ENCODE measurements at places on chromosomes 12 and 14.

- no peak for DNase-seq
These were observed 700.9 kb downstream of the BCL11B start for GRCh38 chr14:98571104-98571503.

GRCh38 chr14:96564389-96564788 is 62.2 kb downstream of the PAPOLA start:
- DNase-seq, result no peak

DNA sequence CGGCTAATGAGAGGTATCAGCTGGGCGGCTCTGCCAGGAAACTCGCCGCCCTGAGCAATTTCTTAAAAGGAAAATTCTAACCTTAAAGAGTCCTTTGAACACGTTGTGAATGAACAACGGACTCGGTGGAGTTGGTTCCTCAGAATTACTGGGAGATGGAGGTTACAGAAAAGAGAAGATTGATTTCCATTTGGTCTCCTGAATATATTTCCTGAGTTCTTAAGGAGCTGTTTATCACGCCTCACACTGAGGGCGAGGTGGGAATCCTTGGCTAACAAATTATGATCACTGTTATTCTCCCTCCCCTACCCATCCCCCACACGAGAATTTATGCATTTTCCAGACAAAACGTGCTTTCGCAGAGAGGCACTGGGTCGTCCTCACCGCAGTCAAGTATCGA is 194.5 kb upstream of the C14orf180 start:
- DNase-seq, result no peak

DNA sequence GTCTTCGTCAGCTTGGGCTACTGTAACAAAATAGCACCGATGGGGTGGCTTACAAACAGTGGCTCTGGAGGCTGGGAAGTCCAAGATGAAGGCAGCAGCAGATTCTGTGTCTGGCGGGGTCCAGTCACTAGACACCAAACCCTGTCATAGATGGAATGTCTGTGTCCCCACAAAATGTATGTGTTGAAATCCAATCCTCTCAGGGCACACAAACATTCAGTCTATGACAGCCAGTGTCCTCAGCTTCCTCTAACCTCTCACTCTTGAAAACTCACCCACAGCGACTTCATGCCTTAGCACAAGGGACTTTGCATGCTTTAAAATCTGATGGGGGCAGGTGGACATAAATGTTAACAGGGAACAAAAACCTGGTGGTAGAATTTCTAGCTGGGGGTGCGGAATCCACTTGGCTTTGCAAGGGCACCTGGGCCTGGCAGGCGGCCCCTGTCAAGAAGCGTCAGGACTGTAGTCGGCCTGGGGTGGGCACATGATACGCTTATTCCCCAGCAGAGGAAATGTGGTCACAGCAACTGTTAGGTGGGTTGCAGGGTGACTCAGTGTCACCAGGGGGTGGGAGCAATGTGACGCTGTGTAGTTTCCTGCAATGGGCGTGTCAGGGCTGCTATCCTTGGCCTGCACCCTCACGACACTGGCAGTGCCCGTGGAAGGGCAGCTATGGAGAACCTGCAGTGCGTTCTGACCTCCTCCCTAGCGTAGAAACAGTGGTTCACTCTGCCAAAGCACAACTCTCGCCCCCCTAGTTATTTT is 17.7 kb downstream of the RIN3 start:
- DNase-seq, result no peak

- no peak for DNase-seq
These were observed 49.9 kb upstream of the LTBP2 start for GRCh38 chr14:74661726-74662450.

- no peak for DNase-seq
These were observed 132.8 kb downstream of the RAD51B start for GRCh38 chr14:67952381-67952780.

GRCh38 chr12:57234571-57235016 is 5.1 kb downstream of the SHMT2 start:
- DNase-seq, result no peak

DNA sequence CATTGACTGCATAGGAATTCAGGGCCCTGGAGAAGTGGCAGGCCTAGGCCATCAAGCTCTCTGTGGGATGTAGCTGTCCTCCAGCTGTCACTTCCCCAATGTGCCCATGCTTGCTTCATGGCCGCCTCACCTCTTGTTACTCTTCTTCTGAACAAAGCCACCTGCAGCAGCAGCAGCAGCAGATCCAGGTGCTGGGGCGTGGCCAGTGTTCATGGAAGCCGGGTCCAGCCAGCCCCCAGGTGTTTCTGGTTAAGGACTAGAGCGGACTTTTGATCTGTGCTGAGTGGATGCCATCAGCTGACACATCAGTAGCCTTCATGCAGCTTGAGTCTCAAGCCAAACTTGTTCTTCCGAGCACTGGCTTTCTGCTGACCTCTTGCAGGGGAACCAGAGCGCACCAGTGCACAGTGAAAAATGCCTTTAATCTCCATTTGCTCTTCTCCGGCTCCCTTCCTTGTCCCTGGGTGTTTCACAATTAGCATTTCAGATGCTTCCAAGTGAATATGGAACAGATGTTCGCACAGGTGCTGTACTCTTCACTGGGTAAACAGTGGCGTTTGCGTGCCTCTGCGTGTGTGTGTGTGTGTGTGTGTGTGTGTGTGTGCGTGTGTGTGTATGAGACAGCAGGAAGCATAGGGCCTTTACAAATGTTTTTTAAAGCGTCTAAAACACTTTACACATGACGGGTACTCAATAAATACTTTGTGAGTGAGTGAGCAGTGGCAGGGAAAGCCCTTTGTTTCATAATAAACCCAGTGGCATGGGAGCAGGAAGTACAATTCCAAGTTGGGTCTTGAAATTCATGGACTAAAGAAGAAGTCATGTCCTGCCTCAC is 20.1 kb downstream of the TPCN1 start:
- no peak for DNase-seq

DNA sequence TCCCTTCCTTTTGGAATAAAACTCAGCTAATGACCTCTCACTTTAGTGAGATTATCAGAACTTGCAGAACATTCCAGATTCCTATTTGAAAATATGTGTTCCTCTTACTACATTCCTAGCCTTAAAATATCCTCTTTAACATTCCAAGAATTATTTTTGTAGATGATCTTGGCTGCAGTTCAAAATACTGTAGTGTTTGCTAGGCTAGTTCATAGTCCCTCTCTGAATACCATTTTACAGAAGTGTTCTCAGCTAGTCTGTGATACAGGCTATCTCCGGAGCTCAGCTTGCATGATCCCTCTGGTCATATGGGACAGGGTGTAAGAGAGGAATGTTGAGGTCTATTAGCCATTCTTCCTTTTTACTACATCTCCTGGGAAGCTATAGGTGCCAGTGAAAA is 17.6 kb upstream of the GPR33 start:
- DNase-seq, result no peak

DNA sequence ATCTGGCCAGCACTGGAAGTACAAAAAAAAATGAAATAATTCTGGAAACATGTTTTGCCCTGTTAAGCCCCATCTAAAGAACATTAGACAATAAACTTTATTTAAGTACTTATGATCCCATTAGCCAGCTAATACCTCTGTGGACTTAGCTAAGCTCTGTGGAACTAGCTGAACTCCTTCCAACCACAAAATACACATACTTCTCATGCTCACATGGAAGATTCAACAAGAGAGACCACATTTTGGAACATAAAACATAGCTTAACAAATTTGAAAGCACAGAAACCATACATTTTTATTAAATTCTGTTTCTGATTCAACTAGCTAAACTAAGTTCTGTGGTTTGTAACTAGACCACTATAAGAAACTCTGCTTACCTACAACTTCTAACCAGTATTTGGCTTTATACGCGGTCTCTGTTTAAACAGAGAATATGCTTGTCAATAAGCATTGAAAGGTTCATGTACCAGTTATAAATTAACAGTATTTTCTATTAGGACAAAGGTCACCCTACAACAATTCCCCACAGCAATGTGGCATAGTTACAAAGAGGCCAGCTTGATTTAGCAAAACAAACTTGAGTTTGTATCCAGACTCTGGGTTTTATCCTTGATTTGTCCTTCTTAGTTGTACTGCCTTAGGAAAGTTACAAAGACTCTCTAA is 300.1 kb downstream of the C12orf50 start:
- no peak for DNase-seq

GRCh38 chr12:86193931-86194330 is 62.3 kb downstream of the MGAT4C start:
- no peak for DNase-seq

- no peak for DNase-seq
These were observed 82.9 kb downstream of the PAPOLA start for GRCh38 chr14:96584907-96585671.

DNA sequence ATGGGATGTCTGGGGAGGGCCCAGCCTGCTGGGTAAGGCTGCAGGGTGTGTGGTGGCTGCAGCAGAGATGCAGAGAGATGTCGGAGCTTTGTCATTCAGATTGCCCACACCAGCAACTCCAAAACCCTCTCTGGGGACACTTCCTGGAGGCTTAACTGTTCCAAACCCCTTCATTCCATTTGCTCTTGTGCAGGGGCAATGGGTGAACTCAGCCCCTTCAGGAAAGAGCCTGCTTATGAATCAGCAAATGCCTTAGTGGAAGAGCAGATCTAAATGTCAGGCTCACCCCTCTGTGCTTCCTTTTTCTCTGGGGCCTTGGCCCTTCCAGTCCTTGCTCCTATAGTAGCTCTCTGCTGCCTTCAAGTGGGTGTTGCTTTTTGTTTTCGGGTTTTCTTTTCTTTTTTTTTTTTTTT is 36.7 kb upstream of the GPATCH2L start:
- DNase-seq, result no peak

DNA sequence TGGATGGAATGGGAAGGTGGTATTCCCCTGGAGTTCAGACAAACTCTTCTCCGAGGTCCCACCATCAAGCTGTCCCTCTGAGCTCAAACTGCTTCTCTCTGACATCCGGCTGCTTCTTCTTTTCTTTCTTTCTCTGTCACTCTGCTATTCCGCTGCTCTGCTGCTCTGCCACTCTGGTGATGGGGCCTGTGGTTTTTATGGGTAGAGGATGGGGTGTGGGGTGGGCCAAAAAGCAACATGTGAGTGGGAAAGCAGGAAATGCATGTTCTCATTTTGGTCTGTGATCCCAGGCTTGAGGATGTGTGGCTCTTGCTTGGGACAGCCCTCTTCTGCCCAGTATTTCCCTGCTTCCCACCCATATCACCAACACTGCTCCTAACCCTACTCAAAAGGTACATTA is 30.6 kb downstream of the CLECL1 start:
- DNase-seq, result no peak

- no peak for DNase-seq
These were observed 3.3 kb upstream of the HOXC8 start for GRCh38 chr12:54005531-54005852.

GRCh38 chr12:109987615-109988014 is 8.6 kb downstream of the GIT2 start:
- no peak for DNase-seq

GRCh38 chr12:24044941-24045703 is 95.7 kb upstream of the SOX5 start:
- DNase-seq, result no peak

- no peak for DNase-seq
These were observed 6.1 kb downstream of the C12orf76 start for GRCh38 chr12:110042264-110042663.

GRCh38 chr12:82781309-82781997 is 94.7 kb downstream of the TMTC2 start:
- DNase-seq, result no peak

- no peak for DNase-seq
These were observed 314.3 kb upstream of the TBX3 start for GRCh38 chr12:114998118-114998749.

- no peak for DNase-seq
These were observed 29.2 kb downstream of the ERG28 start for GRCh38 chr14:75631453-75631831.

DNA sequence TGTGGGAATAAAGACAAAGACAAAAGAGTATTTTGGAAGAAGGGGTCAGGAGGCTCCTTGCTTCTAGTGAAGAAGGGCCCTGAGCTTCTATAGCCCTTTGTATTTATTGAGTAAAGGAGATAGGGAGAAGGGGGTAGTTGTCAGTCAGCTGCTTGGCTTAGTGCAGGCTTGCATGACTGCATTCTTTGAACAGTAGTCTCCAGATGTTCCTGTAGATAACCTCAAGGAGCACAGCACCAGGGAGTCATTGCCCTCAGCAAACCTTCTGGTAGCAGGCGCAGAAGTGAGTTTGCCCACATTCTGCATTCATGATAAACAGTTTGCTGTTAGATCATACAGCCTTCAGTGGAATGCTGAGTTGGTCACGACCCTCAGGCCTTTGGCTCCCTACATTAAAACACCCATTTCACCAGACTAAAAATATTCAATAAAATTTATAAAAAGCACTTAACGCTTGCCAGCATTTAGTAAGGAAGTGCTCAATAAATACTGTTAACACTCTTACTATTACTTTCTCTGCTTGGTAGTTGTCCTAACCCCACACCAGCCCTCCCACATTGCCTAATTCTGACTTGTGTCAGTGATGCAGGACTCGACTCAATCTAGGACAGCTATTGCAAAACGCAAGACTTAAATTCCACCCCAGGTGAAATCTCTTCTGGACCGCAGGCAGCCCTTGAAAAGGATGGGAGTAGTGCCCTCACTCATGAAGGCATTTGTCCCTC is 3.0 kb upstream of the DHRS4 start:
- DNase-seq, result no peak

DNA sequence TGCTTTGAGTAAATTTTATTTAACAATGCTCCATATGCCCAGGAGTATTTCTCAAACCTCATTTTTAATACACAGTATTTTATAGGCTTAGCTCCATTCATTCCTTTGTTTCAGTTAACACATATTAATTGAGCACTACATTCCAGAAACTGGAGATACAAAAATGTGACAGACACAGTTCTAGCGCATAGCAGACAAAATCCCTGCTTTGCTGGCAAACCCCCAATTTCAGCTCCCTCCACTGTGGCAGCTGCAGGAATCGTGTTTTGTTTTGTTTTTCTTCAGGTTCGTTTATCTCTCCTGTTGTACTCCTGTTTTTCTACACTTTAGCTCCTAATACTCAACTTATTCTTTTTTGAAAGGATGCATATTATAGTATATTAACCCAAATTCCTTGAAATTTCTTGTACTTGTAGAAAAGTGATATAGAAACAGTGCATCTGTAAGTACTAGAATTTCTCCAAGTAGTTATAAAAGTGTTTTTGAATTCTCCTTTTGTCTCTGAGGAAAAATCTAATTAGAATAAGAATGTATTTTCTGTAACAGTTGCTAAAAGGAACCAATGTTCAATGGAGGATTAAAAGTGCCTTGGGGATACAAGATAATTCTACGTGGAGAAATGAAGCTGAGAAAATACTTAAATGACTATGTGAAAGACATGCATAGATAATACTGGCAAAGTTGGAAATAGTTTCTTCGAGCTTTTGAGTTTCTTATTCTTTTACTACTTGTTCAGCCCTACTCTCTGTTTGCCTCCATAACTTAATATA is 6.4 kb upstream of the RAB21 start:
- no peak for DNase-seq

- DNase-seq, result no peak
These were observed 107.9 kb downstream of the SLC38A4 start for GRCh38 chr12:46717868-46718267.

DNA sequence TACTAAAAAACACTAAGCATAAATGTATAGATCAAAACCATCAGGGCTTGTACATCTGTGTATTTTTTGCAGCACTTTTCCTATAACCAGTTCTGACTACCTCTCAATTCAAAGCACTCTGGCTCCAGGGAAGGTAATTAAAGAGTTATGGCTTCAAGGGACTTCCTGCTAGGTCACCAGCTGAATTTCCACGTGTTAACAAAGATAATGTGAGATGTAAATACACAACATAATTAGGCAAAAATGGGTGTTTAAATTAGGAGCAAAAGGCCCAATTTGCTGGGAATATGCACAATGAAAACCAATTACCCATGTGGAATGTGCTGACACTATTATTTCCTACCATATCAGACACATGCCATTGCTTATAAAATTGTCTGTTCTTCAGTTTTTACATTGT is 513.4 kb upstream of the FLRT2 start:
- DNase-seq, result no peak
